ENCODE measurements at places on chromosomes 6 and 20.

DNA sequence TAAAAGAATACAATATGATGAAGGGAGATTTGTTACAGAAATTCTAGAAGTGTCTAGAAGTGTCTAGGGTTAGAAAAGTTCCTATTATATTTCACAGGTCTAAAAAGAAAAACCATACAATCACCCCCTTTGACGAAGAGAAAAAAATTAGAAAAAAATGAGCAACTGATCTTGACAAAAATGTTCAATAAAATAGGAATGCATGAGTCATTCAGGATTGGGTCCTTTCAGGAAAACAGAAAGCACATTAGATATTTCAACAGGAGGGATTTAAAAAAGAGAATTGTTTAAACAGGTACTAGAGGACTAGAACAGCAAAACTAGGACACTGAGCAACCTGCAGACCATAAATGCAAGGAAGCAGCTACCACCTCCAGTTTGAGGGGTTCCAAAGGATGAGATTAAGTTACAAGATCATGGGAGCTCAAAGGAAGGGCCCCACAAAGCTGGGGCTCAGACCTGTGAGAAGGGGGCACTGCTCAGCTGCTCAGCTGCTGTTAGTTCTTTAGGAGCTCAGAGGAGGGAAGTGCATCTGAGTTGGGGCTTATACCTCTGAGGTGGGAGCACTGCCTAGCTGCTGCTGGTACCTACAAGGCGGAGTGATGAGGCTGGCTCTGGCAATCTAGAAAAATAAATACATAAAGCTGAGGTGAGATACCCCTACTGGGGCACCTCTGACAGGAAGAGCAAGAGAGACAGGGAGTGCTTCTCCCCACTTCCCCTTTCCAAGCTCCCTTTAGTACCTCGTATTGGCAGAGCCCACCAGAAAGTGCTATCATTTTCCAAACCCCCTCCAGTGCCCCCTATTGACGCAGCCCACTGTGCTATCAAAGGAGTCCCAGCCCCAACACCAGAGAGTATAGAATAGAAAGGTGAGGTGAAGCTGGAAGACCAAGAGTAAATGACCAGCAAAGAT lies 27.1 kb upstream of the BEND6 start:
- no peak for DNase-seq

DNA sequence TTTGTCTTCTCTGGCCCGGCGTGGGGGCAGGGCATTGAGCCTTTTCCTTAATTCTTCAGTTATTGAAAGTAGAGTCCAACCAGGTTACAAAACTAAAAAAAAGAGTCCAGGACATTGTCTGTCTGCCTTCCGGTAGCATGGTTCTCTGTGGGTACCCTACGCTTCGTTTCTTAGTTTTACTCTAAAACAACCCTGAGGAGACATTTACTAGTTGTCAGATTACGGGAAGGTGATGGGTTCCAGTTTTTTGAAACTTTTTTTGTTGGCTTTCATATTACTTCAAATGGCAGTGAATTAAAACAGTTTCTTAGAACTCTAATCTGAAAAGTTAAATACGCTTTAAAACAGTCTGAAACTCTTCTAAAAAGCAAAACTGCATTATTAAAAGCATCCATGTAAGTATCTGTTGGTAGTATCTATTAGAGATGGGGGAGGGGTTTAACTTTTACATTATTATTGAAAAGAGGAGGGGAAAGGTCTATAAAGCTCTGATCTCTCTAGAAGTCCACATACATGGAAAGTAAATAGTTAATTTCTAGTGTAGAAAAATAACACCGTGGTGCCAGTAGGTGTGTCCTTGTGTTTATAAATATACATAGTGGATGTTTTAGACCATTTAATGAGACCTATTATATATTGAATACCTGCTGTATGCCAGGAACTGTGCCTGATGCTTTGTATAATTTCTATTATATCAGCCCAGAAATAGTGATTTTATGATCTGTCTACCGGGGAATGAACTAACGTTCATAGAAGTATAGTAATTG lies 2.2 kb downstream of the BICRAL start:
- no peak for DNase-seq

DNA sequence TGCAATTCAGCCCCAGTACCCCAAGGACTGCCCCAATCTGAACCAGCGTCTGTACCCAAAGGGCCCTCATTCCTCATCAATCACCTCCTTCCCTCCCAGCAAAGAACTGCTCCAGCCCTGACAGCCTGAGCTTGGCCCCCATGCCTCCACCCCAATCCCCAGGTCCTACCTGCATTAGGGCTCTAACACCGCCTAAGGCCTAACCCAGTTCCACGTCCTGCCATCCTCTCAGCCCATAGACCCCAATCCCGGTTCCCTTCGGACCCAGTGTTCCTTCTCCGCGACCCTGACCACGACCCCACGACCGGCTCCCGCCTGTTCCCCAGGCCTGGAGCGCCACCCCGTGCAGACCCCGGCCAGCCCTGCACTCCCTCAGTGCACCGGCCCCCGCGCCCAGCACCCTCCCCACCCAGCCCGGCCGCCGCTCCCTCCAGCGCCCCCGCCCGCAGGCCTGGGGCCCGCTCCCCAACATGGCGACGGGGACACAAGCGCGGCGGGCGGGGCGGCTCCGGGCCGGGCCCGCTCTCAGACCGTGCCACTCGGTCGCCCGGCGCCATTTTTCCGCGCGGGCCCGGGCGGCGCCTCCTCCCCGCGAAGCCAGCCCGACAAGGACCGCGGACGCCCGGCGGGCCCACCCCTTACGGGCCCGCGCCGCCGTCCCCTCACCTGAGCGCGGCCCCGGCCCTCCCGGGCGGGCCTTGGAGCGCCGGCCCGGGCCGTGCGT lies 483 bp downstream of the NCOA6 start:
- DNase-seq, result no peak

- DNase-seq, result no peak
These were observed 34.4 kb downstream of the CBFA2T2 start for GRCh38 chr20:33524261-33524660.

DNA sequence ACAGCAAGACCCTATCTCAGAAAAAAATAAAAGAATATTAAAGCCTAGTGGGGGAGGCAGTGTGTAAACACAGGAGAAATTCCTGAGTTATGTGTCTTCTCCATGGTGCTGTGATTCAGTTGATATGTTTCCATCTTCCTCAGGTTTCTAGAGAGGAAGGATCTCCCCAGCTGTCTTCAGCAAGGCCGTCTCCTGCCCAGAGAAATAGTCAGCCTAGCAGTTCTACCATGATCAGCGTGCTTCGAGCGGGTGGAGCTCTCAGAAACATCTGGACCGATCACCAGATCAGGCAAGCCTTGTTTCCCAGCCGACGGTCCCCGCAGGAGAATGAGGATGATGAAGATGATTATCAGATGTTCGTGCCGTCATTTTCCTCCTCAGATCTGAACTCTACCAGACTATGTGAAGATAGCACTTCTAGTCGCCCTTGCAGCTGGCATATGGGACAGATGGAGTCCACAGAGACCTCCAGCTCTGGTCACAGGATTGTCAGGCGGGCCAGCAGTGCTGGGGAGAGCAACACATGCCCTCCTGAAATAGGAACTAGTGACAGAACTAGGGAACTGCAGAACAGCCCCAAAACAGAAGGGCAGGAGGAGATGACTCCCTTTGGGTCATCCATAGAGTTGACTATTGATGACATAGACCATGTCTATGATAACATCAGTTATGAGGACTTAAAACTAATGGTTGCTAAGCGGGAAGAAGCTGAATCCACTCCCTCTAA lies 34.9 kb upstream of the MTHFD1L start:
- DNase-seq, result peak; percentile 9

DNA sequence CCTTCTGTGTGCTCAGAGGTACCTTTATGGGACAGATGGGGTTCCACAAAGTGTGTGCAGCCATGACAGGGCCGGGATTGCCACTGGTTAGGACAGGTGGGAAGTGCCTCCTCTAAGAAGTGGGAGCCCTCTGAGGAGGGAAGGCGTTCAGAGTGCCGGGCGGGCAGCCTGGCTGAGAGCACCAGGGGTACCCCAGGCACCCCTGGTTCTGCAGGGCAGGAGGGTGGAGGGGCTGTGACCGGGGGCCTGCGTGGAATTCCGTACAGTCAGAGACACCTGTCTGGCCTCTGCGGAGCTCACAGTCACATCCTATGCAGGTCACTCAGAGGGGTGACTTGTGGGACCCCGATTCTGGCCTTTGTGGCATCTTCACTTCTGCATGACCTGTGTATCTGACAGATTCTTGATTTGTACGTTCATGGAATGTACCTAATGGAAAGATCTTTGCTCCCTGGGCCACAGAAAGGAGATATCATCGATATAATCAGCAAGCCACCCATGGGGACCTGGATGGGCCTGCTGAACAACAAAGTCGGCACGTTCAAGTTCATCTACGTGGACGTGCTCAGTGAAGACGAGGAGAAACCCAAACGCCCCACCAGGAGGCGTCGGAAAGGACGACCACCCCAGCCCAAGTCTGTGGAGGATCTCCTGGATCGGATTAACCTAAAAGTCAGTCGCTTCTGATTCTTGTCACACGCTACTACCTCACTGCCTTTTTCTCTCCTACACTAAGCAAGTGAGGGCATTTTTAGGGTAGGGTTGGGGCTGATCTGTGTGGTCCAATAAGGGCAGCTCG lies 190.9 kb downstream of the SASH1 start:
- no peak for DNase-seq

DNA sequence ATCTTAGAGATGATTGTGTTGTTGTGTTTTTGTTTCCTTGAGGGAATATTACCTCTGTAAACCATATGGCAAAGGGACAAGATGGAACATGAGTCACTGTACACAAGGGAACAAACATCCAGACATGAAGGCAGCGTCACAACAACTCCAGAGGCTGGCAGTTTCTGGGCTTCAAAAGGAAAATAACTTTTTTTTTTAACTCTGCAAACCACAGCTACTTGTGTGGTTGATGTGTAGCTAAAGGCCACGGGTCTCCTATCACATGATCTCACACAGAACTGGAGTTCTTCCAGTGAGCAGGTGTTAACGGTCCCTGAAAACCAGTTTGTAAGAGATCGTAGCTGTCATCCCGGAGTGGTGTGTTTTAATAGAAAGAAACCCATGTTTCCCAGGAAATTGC lies 33.2 kb upstream of the HBS1L start:
- DNase-seq, result no peak
